PC-3 (cell line): ENCODE measurements at places on chromosomes 3 and 15. TPM values are rescaled to one million over a fixed set of nuclear protein-coding genes. Genes with fewer than 3 reads are reported as not detected.
A peak's percentile ranks its signal among the peaks of the same experiment; 100 is the strongest.

- DNase-seq: no peak
These were observed 16.4 kb downstream of the PLEKHO2 start for GRCh38 chr15:64858021-64858575.

DNA sequence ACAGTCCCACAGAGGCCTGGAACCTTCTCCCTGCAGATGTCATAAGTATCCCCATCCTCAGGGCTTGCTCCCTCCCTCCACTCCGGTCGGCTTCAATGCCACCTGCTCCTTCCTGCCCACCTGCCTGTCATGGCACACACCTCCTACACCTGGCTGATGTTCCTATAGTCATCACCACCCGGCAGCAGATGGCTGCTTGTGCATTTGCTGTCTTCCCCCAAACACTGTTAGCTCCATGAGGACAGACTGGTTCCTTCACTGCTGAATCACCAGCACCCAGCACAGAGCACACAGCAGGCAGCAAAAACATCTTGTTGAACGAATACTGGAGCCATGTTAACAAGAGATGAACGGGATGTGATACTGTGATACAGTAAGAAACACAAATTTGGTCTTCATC is 14.8 kb downstream of the TARS3 start:
- DNase-seq: no peak

DNA sequence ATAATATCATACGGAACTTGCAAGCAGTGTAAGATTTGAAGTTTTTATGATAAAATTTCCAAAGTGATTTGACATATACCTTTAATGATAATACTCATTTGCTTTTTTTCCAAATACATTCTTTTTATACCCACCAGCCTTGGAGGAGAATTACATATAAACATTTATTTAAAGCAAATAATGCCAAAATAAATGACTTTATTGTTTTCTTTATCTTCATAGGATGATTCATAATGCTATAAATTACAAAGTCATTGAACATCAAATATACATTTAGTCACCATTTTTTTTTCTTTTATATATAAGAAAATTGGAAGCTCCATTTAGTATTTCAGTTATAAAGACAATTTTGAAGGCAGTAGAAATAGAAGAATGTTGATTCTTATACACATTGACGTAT is 450.9 kb downstream of the NAALADL2 start:
- peak; percentile 70 for DNase-seq

GRCh38 chr3:52002748-52003147 is 7.1 kb upstream of the RPL29 start:
- DNase-seq: no peak

The DNAJA4 gene
- total RNA-seq: 1.3 and 5.4 TPM in 2 replicates
